ENCODE measurements at places on chromosomes 3 and 15.

- DNase-seq: no peak
Observed at GRCh38 chr3:141933421-141934300, 57.2 kb downstream of the ATP1B3 start.

GRCh38 chr3:17384567-17385296, 357.7 kb downstream of the TBC1D5 start:
- DNase-seq: no peak

DNA sequence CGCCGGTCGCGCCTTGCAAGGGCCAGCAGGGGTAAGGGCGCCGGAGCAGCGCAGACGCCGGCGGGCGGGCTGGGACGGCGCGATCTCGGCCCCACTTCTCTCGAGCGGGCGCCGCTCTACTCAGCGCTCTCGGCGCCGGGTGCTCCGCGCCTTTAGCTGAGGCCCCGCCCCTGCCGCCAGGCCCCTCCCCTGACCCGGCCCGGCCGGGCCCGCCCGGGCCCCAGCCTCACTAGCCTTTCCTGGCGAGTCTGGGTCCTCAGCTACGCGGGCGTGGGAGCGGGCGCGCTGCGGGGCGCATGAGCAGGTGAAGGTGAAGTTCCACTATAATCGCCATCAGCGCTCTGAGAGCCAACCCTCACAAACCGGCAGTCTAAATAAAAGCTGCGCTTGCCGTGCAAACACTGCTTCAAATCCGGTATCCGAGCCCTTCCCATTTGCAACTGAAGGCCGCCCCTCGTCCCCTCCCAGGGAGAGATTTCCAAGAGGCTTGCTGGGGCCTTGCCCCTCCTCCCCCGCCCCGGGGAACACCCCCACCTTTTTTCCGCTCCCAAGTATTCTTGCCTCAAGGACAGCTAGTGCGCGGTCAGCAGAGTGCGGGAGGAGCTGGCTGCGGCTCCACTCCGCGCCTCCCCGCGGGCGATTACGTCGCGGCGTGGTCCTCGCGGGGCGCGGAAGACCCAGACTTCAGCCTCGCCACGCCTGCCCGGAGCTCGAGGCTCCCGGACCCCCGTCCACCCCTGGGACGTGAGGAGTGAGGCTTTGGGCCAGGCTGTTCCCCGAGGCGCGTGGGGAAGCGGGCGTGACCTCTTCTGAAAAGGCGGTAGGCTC, at the start of gene RPP25:
Gene RPP25, minus strand, starts transcription at position 125 of the 828 bp plus-strand sequence. CDS start 189 bp downstream, outside the sequence.
- DNase-seq: no peak

DNA sequence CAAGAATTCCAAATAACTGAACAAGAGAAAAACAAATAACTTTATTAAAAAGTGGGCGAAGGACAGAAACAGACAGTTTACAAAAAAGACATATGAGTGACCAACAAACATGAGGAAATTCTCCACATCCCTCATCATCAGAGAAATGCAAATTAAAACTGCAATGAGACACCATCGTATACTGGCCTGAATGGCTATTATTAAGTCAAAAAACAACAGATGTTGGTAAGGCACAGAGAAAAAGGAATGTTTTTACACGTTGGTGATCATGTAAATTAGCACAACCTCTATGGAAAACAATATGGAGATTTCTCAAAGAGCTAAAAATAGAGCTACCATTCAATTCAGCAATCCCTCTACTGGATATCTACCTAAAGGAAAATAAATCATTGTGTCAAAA, 1260.4 kb upstream of the ALCAM start:
- no peak for DNase-seq

DNA sequence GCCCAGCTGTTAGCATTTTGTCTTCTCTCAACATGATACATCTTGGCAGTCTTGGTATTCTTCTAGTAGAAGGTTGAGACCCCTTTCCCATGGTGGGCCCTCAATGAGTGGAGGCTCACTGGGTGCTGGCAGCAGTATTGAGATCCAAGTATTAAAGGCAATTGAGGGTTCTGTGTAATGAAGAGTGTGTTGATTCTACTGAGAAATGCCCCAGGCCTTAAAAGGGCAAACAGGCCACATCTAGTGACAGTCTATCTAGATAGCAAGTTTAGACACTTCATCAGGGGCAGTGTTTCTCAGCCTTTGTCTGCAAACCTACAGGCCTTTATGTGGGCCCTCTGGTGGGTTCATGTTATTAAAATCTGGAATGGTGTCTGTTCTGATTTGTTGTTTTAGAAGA, 9.5 kb downstream of the PPP2R3A start:
- DNase-seq: no peak

DNA sequence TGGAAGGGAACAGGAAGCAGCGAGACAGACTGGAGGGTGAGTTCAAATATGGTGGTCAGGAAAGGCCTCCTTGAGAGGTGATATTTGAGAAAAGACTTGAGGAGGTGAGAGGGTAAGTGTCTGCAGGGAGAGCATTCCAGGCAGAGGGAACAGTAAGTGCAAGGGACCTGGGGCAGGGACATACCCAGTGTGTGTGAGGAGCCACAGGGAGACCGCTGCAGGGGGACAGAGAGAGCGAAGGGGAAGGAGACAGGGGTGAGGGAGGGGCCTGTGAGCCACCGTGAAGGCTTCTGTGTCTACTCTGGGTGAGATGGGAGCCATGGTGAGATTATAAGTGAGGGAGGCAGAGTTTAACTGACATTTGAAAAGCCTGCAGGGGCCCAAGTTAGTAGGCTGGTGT, 38.0 kb downstream of the WNT7A start:
- no peak for DNase-seq

DNA sequence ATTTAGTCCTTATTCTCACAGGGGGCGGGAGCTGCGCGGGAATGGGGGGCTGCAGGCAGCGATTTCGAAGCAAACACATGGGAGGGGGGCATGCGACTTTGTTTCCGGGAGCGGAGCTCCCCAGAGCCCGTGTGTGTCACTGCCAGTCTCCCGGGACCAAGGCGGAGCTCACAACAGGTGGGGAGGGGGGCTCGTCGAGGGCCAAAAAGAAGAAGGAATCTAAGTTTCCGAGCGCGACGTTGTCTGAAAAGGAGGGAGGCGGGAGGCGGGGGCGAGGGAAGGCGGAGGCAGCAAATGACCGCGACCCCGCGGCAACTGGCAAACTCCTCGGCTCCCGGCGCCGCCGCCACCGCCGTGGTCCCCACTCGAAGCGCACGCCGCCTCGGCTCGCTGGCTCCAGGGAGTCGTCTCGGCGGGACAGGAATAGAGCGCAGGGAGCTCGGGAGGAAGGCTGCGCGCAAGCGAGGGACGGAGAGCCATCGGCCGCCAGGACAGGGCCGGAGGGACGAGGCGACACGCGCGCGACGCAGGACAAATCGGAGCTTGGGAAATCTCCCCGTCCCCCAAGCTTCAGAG, 1.4 kb downstream of the FOXP1 start:
- DNase-seq: no peak

DNA sequence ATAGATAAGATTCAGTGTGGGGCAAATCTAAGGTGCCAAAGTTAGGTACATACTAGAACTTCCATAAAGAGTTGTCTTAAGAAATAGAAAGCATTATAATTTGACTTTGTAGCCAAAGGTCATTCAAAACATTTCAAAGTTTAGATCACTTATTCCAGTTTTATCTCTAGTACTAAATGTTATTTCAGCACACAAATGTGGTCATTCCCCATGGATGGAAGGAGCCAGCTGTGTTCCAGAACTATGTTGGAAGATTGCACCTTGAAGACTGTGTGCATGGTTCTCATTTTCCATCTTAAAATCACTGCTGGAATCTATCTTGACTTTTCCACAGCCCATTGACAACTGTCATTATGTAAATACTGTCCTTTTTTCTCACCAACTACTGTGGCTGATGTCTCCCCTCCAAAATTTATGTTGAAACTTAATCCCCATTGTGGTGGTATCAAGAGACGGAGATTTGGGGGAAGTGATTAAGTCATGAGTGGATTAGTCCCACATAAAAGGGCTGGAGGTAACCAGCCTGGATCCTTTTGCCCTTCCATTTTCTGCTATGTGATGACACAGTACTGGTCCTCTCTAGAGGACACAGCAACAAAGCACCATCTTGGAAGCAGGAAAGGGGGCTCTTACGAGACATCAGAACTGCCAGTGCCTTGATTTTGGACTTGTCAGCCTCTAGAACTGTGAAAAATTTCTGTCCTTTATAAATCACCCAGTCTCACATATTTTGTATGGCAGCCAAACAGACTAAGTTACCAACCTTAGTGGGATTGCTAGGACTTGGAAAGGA, 24.0 kb downstream of the TGFBR2 start:
- no peak for DNase-seq

DNA sequence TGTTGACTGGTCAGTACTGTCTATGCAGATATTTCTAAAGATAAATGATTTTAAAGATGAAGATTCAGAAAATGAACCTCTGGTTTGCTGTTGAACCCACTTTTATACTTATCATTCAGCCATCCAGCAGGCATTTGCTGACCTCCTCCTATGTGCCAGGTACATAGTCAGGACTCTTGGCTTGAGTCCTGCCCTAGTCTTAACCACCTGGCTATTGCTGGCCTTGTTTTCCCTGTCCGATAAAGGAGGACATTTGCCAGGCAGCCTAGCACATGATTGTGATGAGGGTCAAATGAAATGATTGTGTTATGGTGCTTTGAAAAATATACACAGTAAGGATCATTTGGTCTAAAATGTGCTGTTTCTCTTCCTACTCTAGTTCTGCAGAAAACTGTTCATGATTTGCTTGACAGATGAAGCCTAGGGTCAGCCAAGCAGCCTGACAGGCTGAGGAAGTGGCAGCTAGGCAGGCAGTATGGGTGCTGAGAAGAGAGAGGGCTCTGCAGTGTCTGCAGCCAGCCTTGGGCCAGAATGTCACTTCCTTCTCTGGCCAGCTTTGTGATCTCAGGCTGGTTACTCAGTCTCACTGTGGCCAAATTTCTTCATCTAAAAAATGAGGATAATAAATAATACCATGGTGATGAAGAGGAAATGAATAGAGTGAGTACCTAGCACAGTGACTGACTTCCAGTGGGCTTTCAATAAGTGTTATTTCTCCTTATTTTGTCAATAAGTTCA, 13.8 kb downstream of the EXOSC7 start:
- no peak for DNase-seq

DNA sequence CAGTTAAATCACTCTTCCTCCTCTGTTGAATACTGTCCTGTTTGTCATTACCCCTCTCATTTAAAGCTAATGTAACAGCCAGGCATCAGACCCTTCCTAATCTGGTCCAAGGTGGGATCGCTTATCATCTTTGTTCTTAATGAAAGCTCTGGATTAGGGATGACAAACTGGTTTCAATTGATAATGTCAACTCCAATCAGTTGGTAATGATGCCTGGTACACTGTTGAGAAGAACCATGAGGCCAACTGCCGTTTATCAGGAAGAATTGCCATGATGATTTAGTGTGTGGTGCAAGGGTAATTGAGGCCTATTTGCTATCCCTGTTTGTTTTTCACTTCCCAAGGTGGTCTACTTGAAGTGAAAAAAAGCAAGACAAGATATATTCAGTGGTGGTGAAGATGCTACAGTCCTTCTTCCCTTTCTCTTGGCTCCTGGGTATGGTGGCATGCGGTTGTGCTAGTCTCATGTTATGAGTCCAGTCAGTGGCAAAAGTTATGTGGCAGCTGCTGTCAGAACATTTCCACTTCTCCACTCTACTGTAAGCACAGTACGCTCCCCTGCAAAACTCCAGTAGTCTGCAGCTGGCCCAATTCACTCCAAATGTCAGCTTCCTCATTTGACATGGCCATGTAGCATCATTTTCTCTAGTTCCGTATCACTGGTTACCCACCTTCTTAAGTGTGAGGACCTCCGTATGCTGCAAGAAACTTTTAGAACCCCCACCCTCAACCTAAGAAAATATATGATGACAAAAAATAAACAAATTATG, 72.5 kb downstream of the MORC1 start:
- no peak for DNase-seq
